Natural killer cell treated with Interleukin-12 subunit alpha and Interleukin-12 subunit beta and Interleukin-15 and Interleukin-18, amount 100 ng/mL, for 72 hours (primary cell): ENCODE measurements at places on chromosomes 3 and 15.

DNA sequence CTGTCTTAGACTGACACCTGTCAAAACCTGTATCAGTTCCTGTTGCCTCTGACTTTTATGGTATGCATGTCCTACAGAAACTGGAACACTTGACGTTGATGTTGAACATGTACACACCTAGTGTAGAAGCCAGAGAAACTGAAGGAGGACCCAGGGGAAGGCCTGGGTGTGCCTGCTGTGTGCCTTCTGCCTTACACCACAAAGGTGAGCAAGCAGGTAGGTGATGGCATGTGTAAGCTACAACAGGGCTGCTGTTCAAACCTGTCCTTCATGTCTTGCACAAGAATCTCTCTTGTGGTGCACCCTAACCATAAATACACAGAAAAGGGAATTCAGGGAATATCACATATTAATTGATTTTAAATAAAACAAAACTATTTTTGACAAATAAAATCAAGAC lies 13.6 kb upstream of the AQP9 start:
- no peak for DNase-seq

- DNase-seq: no peak
Observed at GRCh38 chr15:56053046-56053400, 59.6 kb upstream of the NEDD4 start.

DNA sequence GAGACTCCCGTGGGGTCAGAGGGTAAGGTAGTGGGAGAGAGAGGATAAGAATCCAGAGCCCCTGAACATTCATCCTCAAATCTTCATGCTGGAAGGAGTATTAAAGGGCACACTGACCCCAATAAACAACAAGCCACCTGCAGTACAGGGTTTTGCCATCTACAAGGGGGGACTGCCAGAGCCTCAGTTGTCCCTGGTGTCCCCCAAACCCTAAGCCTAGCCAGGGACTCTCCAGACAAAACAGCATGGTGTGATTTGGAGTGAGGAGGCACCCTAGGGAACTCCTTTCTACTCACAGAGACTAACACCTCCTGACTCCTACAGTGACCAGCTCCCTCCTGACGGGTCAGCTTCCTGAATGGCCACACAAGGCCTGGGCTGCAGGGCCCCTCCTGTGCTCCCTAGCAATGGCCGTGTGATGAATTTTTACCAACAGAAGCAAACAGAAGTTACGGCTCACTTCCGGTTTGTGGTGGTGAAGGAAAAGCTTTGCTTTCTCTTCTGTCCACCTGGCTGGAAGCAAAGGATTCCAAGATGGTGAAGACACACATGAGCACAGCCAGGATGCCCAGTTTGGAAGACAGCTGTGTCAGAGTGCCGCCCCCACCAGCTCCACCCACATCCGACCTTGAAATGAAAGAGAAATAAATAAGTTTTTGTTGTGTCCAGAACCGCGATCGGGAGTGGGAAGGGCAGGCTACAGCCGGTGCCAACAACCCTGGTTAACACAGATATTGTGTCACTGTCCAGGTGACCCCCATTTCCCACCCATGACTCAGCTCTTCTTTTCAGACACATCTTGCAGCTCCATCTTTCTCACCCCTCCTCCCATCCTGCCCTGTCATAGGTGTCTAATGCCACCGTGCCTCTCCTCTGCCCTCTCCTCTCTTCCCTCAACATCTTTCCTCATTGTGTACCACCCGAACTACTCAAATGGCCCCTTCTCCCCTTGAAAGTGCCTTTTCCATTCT lies 69.6 kb upstream of the ATP13A3 start:
- DNase-seq: no peak

GRCh38 chr3:11712646-11713045 lies 68.9 kb upstream of the VGLL4 start:
- no peak for DNase-seq

- peak; percentile 64 for DNase-seq
Observed at GRCh38 chr3:57556459-57557084, 498 bp downstream of the PDE12 start.

GRCh38 chr15:45710657-45711056 lies 75.8 kb downstream of the SQOR start:
- no peak for DNase-seq
